ENCODE measurements at places on chromosomes 3 and 15. TPM values are rescaled to one million over a fixed set of nuclear protein-coding genes. Genes with fewer than 3 reads are reported as not detected.

RAD51 gene
- 2.3 TPM for total RNA-seq

KLHL18 gene
- 7.3 TPM for total RNA-seq

BCHE gene
- 4.0 TPM for total RNA-seq

SLC12A1 gene
- not detected for total RNA-seq

CLEC3B gene
- total RNA-seq = 4.9 TPM

TRIP4 gene
- total RNA-seq = 15.5 TPM

PIK3CA gene
- total RNA-seq = 6.3 TPM

PPP1R14D gene
- total RNA-seq = not detected

MUC4 gene
- total RNA-seq = not detected

SLC28A1 gene
- not detected for total RNA-seq

PEX11A gene
- 25.1 TPM for total RNA-seq

FAM162A gene
- 8.6 TPM for total RNA-seq

GOLGA8J gene
- total RNA-seq = not detected

SH3BP5 gene
- total RNA-seq = 21.8 TPM

SHF gene
- total RNA-seq = 2.0 TPM

CCDC39 gene
- total RNA-seq = 0.66 TPM
